Astrocyte (in vitro differentiated cells and primary cell): ENCODE measurements at places on chromosomes 2 and 18. TPM values are rescaled to one million over a fixed set of nuclear protein-coding genes. Genes with fewer than 3 reads are reported as not detected.

- H3K36me3 ChIP-seq = no peaks in the 10 kb centered on the region
- H3K4me3 ChIP-seq = no peak overlapping the region
- DNase-seq = no peak
- no peak overlapping the region for H3K27ac ChIP-seq
Observed at GRCh38 chr18:44759925-44760342, 79.2 kb downstream of the SETBP1 start.

Gene DHRS9
- total RNA-seq = not detected in 2 replicates

DNA sequence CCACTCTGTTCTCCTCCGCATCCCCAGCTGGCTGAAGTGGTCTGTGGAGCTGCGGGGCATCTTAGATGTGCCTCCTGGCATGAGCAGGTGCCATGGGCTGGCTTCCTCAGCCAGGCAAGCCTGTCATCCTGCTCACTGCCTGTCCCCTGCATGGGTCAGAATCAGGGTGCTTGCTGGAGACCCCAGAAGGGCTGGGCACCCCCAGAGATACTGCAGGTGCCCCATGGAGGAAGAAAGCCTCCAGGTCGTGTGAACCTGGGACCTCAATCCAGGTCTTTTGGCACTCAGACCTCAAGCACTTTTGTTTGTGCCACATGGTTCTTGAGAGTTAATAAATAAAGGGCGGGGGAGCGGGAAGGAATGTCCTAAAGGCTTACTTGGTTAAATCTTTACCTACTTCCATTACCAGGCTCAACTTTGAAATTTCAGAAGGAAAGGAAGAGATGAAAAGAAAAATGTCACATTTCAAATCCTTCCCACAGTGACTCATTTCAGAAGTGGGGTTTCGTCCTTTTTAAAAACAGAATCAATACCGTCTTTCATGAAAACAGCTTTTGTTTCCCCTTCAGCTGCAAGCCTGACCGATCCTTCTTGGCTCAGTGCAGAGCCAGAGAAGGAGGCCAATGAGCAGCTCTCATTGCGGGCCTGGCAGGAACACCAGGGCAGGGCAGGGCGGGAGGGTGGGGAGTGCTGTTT is 69.9 kb downstream of the RHOB start:
- H3K4me1 ChIP-seq = peaks cover 24% of the 10 kb centered on the region
- peaks cover 3% of the 10 kb centered on the region for H3K27me3 ChIP-seq
- H3K27ac ChIP-seq = no peak overlapping the region
- DNase-seq = peak; percentile 26
- no peak overlapping the region for H3K4me3 ChIP-seq

DNA sequence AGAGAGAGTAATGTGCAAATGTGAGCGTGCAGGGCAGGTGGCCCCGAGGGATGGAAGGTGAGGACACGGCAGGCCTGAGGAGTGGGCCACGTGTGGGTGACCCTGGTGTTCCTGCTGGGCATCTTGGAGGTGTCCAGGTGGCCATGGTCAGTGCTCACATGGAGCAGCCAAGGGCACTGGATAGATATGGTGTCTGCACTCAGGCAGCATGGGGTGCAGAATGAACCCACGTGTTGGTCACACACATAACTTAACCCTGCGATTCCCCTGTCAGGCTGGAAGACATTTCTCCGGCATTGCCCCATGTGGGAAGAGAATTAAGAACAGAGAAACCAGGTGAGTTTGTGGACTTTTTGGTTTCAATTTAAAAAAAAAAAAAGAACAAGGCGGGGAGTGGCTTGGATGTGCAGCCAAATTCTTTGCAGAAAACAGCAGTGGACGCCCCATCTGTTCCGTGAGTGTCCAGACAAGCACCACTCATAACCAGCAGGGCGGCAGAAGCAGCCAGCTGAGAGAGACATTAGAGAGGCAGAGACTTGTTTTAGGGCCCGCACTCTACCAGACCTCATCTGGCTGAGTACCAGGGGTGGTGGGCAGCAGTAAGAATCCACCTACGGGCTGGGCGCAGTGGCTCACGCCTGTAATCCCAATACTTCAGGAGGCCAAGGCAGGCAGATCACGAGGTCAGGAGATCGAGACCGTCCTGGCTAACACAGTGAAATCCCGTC is 249.8 kb downstream of the ACKR3 start:
- no peaks in the 10 kb centered on the region for H3K4me1 ChIP-seq
- no peak overlapping the region for H3K27ac ChIP-seq
- H3K4me3 ChIP-seq = no peak overlapping the region
- H3K36me3 ChIP-seq = no peaks in the 10 kb centered on the region
- no peaks in the 10 kb centered on the region for H3K27me3 ChIP-seq
- DNase-seq = no peak

GRCh38 chr2:28737655-28738054 is 14.0 kb upstream of the PPP1CB start:
- no peak overlapping the region for H3K27ac ChIP-seq
- no peaks in the 10 kb centered on the region for H3K4me1 ChIP-seq
- no peak overlapping the region for H3K4me3 ChIP-seq
- no peaks in the 10 kb centered on the region for H3K36me3 ChIP-seq
- no peak for DNase-seq
- H3K27me3 ChIP-seq = no peaks in the 10 kb centered on the region

- H3K27ac ChIP-seq = no peak overlapping the region
- no peaks in the 10 kb centered on the region for H3K27me3 ChIP-seq
- DNase-seq = no peak
- H3K4me3 ChIP-seq = no peak overlapping the region
- H3K36me3 ChIP-seq = no peaks in the 10 kb centered on the region
Observed at GRCh38 chr2:30756051-30756719, 51.1 kb downstream of the CAPN13 start.

DNA sequence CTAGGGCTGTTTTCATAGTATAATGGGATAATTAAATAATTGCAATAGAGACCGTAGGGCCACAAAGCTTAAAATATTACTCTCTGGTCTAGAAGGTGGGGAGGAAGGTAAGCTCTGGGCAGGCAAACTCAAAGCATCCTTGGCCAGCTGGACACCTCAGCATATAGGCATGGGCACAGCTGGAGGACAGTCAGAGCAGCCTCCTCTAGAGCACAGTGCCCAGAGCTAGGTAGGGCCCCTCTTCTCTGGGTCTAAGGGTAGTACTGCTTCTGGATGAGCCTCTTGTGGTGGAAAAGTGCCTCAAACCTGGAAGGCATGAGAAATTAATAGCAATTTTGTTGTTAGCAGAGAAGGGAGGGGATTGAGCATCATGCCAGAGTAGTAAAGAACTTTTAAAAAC is 291.3 kb upstream of the FBXO11 start:
- H3K36me3 ChIP-seq = no peaks in the 10 kb centered on the region
- H3K27me3 ChIP-seq = no peaks in the 10 kb centered on the region
- no peak for DNase-seq
- H3K4me3 ChIP-seq = no peak overlapping the region
- H3K4me1 ChIP-seq = no peaks in the 10 kb centered on the region
- no peak overlapping the region for H3K27ac ChIP-seq

GRCh38 chr2:56376699-56377665 is 193.2 kb downstream of the CCDC85A start:
- H3K36me3 ChIP-seq = no peaks in the 10 kb centered on the region
- H3K4me1 ChIP-seq = no peaks in the 10 kb centered on the region
- H3K4me3 ChIP-seq = no peak overlapping the region
- no peaks in the 10 kb centered on the region for H3K27me3 ChIP-seq
- H3K27ac ChIP-seq = no peak overlapping the region

Gene CNGA3
- not detected in 2 replicates for total RNA-seq

DNA sequence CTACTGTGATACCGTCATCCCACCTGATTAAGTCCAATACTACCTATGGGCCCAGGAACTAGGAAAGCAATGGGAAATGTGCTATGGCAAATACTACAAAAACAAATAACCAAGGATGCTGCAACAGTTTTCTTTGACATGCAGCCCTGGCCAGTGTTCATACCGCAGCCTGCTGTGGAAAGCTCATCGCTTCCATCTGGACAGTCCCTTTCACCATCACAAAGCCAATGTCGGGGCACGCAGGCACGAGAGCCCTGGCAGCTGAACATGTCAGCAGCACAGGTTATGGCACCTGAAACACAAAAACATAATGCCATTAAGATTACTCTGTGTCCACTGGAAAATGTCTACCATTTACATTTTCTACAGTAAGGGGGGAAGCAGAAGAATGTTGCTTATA is 1621.1 kb downstream of the LRP1B start:
- no peaks in the 10 kb centered on the region for H3K27me3 ChIP-seq
- H3K4me3 ChIP-seq = no peak overlapping the region
- H3K36me3 ChIP-seq = no peaks in the 10 kb centered on the region
- no peaks in the 10 kb centered on the region for H3K4me1 ChIP-seq
- no peak overlapping the region for H3K27ac ChIP-seq
- no peak for DNase-seq

GRCh38 chr2:177733-178132 is 86.1 kb downstream of the SH3YL1 start:
- H3K4me1 ChIP-seq = no peaks in the 10 kb centered on the region
- H3K27me3 ChIP-seq = no peaks in the 10 kb centered on the region
- DNase-seq = no peak
- H3K36me3 ChIP-seq = no peaks in the 10 kb centered on the region

Gene DDX18
- 64.3 and 72.6 TPM in 2 replicates for total RNA-seq

- H3K36me3 ChIP-seq = peaks cover 2% of the 10 kb centered on the region
- peaks cover 17% of the 10 kb centered on the region for H3K4me1 ChIP-seq
- no peaks in the 10 kb centered on the region for H3K27me3 ChIP-seq
Observed at GRCh38 chr2:201432038-201432620, 19.1 kb downstream of the TRAK2 start.

DNA sequence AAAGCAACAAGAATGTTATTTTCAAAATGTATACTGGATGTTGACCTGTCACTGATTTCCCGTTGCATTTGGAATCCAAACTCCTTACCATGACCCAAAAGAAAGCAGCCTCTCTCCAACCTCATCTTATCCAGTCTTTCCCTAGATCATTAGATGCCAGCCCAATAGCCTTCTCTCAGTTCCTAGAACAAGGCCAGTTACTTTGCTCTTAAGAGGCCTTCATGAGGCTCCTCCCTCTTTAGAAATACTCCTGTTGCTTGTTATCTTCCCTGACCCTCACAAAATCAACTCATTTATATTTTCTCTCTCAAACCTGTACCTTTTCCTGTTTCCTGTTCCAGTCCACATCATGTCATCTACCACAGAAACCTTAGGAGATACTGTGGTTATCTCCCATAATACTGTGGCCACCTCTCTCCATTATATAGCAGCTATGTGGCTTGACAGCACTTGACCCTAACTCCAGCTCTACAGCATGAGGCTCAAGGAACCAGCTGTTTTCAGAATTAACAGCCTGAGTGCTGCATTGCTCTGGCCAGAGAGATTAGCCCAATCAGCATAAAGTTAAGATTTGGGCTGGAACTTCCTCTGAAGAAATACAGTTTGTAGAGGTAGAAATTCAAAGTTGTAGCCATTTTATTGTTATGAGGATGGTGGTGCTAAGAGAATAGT is 22.8 kb downstream of the SRBD1 start:
- peaks cover 6% of the 10 kb centered on the region for H3K4me1 ChIP-seq
- DNase-seq = no peak
- H3K4me3 ChIP-seq = no peak overlapping the region
- H3K27ac ChIP-seq = no peak overlapping the region

DNA sequence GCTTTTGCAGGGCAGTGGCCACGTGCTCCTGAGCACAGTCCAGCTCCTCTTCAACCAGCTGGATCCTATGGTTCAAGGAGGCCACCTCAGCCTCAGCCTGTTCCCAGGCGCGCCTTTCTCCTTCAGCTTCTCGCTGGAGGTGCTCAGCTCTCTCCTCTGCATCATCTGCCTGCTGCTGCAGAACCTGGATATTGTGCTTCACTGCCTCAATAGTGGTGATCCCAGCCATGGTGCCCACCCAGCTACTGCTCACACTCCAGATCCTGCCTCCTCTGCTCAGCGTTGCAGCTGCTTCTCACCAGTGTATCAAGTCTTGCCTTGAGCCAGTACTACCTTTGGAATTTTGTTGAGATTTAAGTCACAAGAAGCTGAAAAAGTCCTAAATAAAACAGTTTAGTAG is 67.9 kb downstream of the ASXL2 start:
- H3K27ac ChIP-seq = no peak overlapping the region
- H3K36me3 ChIP-seq = peaks cover 4% of the 10 kb centered on the region
- no peak for DNase-seq
- no peaks in the 10 kb centered on the region for H3K27me3 ChIP-seq
- H3K4me3 ChIP-seq = no peak overlapping the region

Gene RDH14
- 16.0 and 18.8 TPM in 2 replicates for total RNA-seq

GRCh38 chr18:13276530-13277520 is 58.3 kb downstream of the LDLRAD4 start:
- H3K27me3 ChIP-seq = no peaks in the 10 kb centered on the region
- H3K4me1 ChIP-seq = peaks cover 9% of the 10 kb centered on the region
- peak; percentile 42 for DNase-seq
- H3K27ac ChIP-seq = no peak overlapping the region
